ENCODE measurements at places on chromosomes 13 and 19.

- DNase-seq = no peak
Measured at GRCh38 chr19:16121967-16122366, 10.3 kb downstream of the RAB8A start.

DNA sequence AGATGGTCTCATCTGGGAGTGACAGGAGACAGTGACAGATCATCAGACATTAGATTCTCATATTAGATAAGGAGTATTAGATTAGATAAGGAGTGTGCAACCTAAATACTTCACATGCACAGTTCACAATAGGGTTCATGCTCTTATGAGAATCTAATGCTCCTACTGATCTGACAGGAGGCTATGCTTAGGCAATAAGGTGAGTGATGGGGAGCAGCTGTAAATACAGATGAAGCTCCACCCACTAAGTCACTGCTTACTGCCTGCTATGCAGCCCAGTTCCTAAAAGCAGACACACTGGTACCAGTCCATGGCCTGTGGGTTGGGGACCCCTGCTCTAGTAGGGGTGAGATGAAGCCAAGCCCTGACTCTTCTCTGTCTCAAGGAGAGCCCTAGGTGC is 10.0 kb upstream of the IGFL3 start:
- DNase-seq = no peak

DNA sequence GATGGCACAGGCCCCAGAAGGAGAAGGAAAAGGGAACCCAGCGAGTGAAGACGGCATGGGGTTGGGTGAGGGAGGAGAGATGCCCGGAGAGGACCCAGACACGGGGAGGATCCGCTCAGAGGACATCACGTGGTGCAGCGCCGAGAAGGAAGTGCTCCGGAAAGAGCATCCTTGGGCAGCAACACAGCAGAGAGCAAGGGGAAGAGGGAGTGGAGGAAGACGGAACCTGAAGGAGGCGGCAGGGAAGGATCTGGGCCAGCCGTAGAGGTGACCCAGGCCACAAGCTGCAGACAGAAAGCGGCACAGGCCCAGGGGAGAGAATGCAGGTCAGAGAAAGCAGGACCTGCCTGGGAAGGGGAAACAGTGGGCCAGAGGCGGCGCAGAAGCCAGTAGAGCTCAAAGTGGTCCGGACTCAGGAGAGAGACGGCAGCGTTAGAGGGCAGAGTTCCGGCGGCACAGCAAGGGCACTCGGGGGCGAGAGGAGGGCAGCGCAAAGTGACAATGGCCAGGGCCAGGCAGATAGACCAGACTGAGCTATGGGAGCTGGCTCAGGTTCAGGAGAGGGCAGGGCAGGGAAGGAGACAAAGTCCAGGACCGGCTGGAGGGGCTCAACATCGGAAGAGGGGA is 1.1 kb downstream of the PPP1R12C start:
- DNase-seq = no peak

DNA sequence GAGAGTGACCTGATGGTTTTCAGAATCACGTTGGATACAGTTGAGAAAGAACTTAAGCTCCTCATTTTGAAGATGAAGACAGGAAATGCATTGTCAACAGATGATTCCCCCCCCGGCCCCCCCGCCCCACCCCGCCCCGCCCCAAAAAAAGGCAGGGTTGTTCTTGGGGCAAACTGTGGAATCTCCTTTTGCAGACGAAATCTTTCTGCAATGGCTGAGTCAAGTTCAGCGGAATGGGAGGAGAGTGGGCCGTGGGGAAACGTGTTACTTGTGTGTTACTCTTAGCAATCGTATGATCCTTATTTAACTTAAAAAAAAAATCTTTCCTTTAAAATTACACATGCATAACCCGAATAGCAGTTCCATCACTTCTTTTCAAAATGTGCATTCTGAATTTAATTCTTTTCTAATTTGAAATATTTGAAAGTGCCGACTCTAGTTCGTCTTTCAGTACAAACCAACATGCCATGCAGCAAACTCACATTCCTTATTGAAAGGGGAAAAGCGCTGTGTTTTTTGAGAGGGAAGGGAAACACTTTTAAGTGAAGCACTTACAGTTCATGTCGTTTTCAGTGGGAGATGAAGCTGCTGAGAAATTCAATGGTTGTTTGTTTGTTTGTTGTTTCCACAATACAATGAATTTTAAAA is 348.5 kb upstream of the ARGLU1 start:
- no peak for DNase-seq

- DNase-seq = no peak
Measured at GRCh38 chr19:39736088-39736487, 1.7 kb downstream of the CLC start.

DNA sequence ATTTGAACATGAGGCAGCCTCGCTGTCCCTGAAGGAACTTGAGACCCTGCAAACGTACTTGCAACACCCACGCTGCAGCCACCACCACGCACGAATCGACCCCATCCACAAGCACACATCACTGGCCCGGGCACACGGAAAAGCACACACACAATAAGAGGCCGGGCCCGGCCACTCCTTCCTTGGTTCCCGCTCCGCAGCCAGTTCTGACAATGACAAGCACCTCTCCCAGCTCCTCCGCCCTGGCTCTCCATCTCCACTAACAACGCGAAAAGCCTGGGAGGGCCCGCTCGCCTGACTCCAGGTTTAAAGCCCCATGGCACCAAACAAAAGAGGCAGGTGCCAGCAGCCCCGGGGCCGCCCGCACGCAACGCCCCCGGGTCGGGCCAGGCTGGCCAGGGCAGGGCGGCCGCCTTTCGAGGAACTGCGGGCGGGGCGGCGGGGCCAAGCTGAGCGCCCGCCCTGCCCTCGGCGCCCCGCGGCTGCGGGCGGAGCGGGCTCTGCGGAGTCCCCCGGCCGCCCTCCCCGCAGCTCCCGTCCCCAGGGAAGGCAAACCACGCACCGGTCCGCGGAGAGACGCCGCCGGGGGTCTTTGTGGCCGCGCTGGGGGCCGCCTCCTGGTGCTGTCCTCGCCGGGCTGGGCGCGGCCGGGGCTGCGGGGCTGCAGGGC is 495 bp downstream of the DCLK1 start:
- DNase-seq = peak; percentile 61

DNA sequence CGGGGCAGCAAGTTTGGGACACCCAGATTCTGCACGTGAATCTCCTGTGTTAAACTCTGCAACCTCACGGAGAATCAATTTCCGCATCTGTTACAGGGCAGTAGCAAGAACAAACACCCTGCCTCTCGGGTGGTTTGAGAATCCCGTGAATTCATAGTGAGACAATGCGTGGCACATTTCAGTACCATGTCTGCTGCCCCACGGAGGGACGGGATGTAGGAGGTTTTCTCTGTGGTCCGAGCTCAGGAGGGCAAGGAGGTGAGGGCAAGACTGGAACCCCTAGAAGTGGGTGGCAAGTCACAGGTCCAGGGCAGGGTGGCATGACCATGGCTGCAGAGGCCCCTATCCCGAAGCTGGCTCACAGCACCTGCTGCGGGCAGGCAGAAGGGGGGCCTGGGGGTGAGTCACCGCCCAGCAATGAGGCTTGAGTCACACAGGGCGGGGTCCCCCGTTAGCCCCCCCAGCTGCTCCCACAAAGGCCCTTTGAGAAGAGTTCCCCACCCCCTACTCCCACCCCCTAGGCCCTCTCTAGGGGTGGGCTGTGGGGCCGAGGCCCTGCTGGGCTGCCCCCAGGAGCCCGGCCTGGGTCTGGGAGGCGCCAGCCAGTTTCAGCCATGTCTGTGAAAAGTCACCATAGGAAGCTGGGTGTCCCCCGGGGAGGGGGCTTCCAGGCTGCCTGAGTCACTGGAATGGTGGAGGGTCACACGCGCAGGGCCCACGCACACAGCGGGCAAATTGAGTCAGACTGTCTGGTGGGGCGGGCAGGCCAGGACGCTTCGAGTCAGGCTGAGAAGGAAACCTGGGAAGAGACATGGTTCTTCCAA is 25.8 kb upstream of the NANOS3 start:
- DNase-seq = peak; percentile 81

All from H9 (cell line).